ENCODE measurements at places on chromosomes 3 and 15.

DNA sequence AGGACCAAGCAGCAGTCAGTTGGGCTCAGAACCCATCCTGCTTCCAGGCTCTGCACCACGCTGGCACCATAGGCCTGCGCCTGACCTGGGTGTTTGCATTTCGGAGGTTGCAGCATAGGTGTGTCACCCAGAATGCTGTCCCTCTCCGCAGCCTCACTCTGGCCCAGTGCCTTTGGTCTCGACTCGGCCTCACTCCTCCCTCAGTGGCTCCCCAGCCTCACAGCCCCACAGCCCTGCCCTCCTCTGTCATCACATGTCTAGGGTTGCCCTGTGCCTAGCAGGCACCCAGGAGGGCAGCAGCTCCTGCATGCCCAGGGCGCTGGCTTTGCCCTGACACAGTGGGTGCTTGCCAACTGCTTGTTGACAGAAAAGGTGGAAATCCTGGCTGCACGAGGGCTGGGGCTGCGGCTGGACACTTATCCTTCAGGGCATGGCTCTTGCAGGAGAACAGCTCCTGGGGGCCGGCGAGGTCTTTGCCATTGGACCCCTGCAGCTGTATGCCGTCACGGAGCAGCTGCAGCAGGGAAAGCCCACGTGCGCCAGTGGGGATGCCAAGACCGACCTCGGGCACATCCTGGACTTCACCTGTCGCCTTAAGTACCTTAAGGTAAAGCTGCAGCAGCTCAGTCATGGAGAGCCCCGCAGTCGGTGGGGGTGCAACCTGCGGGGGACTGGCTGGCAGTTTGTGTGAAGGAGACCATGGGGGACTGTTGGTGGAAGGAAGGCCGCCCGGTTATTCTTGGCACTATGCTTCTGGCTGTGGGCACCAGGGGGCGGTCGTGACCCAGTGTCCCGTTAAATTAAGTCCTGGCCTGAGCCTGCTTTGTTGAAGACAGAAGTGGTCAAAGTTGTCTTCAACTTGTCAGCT is 16.2 kb downstream of the NISCH start:
- peak; percentile 37 for DNase-seq

- no peak for DNase-seq
These were observed 42.1 kb downstream of the PRTG start for GRCh38 chr15:55700876-55701275.

DNA sequence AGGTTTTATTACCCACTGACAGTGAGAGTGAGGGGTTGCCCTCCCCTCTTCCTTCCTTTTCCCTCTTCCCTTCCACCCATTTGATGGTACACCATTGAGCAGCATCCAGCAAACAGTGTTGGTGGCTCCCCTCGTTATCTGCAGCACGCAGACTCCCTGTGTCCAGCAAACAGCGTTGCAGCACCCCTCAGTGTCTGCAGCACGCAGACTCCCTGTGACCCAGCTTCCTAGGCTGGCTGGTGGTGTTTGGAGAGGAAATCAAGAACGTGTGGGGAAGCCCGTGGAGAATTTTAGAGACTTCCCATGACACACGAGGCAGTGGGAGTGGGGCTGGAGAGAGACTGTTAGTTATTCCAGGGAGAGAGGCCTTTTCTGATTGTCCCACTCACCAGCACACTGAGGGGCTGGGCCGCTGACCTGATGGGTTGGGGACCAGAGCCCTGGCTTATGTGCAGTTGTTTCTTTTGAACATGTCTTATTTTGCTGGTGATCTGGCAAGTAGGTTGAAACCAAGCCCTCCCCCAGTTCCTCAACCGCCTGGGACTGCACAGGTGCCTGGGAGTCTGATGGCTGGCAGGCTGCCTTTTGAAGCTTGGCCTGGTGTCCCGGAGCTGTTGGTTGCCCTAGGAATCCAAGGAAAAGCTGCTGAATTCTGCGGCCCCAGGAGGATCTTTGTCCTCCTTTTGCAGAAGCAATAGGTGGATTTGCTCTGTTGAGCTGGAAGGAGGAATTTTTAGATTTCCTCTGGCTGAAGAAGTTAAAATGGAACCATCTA is 19.0 kb downstream of the APBA2 start:
- no peak for DNase-seq

DNA sequence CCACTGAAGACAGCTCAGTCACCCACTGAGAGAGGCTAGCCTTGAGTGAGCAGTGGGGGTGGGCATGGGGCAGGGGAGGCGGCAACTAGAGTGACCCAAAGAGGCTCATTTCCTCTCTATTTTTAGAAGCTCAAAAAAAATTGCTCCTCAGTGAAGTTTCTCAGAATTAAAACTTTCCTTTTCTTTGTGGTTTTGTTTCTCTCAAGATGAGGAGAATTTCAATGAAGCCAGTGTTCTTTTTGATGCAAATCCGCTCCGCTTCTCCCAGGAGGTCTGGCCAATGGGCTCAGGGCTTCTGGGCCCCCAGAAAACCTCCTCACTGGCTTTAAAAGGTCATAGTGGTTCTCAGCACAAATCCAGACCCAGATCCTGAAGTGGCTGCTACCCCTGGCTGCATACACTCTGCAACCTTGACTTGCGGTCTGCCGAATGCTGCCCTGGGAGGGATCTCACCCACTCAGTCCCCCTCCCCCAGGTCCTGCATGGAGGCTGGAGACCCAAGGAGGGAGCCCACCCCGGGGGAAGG is at the start of gene ACSBG1:
Gene ACSBG1, minus strand, starts transcription at position 51 of the 526 bp plus-strand sequence. CDS start 64 bp downstream, outside the sequence.
- DNase-seq, result peak; percentile 15

- no peak for DNase-seq
These were observed 670 bp upstream of the CBLB start for GRCh38 chr3:105869531-105869833.

- no peak for DNase-seq
These were observed 57.2 kb upstream of the UBE2E1 start for GRCh38 chr3:23748398-23749110.

GRCh38 chr15:97482521-97482920 is 478.0 kb upstream of the ARRDC4 start:
- no peak for DNase-seq

DNA sequence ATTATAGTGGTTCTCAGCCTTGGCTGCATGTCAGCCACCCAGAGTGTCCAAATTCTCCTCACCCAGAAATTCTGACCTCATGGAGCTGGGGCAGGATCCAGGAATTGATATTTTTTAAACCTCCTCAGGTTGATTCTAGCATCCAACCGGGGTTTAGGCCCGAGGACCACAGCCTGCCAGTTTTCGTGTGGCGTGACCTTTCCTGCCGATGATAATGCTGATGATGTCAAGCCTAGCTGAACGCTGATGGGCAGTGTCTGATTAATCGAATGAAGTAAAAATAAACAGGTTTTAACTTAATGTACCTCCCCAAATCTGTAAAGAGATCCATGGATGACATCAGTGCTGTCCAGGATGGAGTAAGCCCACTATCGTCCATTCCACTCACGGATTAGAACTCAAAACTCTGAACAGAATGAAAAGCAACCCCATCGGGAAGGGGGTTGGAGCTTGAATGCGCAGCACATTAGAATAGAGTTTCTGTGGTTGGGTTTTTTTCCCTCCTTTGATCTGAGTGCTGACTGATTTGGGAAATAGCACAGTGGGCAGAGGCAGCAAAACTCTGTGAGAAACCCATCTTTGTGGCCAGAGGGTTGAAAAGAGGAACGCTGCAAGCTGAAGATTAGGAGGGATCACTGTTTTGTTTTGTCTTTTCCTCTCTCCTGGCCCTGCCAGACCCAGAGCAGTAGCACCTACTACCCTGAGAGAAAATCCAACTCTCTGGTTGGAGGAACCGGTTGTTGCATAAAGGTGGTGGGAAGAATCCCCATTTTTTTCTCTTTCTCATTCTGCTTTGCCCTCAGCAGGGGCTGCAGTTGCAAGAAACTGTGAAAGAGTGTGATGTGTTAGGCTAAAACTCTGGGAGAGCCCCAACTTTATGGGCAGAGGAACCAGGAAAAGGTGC is 153.9 kb downstream of the APBA2 start:
- no peak for DNase-seq

DNA sequence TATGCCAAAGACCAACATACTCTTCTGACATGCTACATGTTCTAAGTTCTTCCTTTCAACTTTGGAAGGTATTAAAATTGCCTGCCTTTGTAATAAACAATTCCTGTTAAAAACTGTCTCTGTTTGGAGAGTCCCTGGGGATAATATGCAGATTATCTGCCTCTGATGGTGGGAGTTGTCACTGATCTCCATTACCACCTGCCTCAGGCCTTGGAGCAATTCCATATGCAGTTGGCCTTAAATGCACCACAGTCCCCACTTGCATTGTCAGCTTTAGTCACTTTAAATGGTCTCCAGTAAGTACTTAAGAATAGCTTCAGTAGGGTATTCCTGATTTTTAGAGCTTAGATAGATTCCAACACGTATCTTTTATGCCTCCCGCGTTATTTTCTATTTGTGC is 121.1 kb upstream of the GOLIM4 start:
- no peak for DNase-seq

- DNase-seq, result no peak
These were observed 374.3 kb downstream of the TIGIT start for GRCh38 chr3:114668099-114668498.

DNA sequence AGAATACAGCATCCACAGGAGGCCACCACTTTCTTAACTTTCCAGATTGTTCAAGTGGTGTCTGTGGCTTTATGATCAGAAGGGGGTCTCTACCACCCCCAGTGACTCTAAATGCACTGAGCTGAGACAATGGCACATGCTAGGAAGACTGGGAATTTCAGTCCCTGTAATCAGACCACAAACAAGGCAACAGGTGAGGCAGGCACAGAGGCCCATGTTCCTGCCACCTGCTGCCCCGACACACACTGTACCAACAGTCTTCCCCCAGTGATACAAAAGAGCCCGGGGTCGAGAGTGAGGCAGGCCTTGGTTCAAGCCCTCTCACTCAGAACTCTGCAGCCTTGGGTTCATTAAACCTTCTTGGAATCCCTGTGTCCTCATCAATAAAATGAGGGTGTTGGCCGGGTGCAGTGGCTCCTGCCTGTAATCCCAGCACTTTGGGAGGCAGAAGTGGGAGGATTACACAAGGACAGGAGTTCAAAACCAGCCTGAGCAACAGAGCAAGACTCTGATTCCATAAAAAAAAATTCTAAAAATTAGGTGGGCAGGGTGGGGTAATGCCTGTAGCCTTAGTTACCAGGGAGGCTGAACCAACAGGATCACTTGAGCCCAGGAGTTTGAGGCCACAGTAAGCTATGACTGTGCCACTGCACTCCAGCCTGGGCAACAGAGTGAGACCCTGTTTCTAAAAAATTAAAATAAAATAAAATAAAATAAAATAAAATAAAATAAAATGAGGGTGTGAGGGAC is 55.8 kb downstream of the ADCY5 start:
- DNase-seq, result no peak

GRCh38 chr3:133476971-133477375 is 77.1 kb downstream of the BFSP2 start:
- DNase-seq, result no peak

DNA sequence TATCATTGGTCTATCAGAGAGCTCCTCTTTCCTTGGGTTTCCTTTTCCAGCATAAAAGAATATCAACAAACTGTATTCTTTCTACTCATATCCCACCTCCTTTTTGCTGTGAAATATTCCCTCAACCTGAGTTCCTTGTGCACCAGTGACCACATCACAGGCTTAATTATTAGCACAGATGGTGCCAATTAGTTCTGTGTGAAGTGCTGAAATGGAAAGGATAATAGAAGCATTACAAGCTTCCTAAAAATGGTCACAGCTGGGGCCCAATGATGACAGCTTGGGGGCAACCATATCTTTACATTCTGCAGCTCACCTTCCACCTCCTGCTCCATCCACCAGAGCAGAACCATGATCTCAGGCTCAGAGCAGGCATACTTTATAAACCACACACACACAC is 84.6 kb downstream of the ANO10 start:
- no peak for DNase-seq

GRCh38 chr3:9246189-9246588 is 3.3 kb downstream of the SRGAP3 start:
- DNase-seq, result no peak

GRCh38 chr15:94300612-94301011 is 69.3 kb downstream of the MCTP2 start:
- no peak for DNase-seq

Data from MM.1S (cell line).